ENCODE measurements at places on chromosomes 16 and 17.

GRCh38 chr17:55607731-55608341 lies 96.6 kb upstream of the SMIM36 start:
- peaks cover 26% of the 10 kb centered on the region for H3K4me1 ChIP-seq
- no peak overlapping the region for H3K4me3 ChIP-seq
- H3K27me3 ChIP-seq: no peaks in the 10 kb centered on the region
- H3K27ac ChIP-seq: no peak overlapping the region
- no peaks in the 10 kb centered on the region for H3K36me3 ChIP-seq

- H3K4me1 ChIP-seq: peaks cover 6% of the 10 kb centered on the region
- DNase-seq: peak; percentile 67
- H3K4me3 ChIP-seq: no peak overlapping the region
- no peak overlapping the region for H3K27ac ChIP-seq
- H3K27me3 ChIP-seq: peaks cover 6% of the 10 kb centered on the region
Measured at GRCh38 chr17:64028874-64029464, 8.5 kb upstream of the ICAM2 start.

- H3K27me3 ChIP-seq: no peaks in the 10 kb centered on the region
- H3K4me3 ChIP-seq: peak overlapping the region; percentile 44
- DNase-seq: no peak
- H3K4me1 ChIP-seq: peaks cover 53% of the 10 kb centered on the region
Measured at GRCh38 chr17:27529230-27529796, 73.1 kb downstream of the KSR1 start.

DNA sequence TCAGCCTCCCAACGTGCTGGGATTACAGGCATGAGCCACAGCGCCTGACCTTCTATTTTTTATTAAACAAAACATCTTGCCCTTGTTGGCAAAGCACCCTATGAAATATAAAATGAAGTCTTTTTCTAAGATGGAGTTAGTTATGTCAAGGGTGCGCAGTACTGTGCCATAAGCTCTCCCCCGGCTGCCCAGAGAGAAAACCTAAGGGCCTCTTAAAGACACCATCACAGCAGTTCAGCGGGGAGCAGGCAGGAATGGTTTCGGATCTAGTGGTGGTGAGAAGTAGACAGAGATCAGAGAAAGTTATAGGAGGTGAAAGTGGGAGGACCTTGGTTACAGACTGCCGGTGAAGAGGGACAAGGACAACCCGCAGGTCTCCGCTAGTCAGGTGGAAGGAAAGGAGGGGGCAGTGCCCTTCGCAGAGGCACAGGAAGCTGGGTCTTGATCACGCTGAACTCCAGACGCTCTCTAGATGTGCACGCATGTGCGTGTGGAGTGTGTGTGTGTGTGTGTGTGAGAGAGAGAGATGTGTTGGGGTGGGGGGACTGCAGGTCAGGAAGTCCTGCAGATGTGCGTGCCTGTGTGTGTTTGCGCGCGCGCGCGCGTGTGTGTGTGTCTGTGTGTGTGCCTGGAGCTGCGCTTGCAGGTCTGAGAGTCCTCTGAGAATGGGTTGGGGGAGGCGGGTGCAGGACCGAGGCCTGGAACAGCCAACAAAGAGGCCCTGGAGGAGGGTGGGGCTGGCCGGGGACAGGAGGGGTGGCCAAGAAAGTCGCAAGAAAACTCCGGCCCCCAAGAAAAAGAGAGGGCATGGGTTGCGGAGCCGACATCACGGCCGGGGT lies 748 bp upstream of the CMTM3 start:
- H3K36me3 ChIP-seq: no peaks in the 10 kb centered on the region
- H3K4me3 ChIP-seq: peak overlapping the region; percentile 96
- peaks cover 3% of the 10 kb centered on the region for H3K27me3 ChIP-seq
- H3K27ac ChIP-seq: peak overlapping the region; percentile 97
- H3K4me1 ChIP-seq: peaks cover 22% of the 10 kb centered on the region
- DNase-seq: peak; percentile 88

DNA sequence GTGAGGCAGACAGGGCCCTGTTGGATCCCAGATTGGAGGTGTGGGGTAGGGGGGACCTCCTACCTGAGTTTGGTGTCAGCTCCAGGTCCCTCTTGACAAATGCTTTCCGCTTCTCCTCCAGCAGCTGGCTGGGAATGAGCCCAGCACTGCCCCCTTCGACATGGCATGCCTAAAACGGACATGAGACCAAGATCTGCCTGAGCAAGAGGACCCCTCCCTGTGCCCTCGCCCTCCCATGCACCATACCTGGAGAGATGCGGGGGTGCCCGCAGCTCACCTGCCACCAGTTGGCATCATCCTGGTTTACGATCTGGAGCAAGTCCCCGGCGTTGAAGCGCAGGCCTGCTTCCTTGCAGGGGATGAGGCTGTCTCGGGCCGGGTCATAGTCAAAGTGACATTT lies 26.2 kb downstream of the MPP2 start:
- no peaks in the 10 kb centered on the region for H3K27me3 ChIP-seq
- no peaks in the 10 kb centered on the region for H3K4me1 ChIP-seq
- no peak overlapping the region for H3K4me3 ChIP-seq
- no peak overlapping the region for H3K27ac ChIP-seq

- no peak overlapping the region for H3K27ac ChIP-seq
- H3K4me3 ChIP-seq: no peak overlapping the region
- H3K4me1 ChIP-seq: peaks cover 51% of the 10 kb centered on the region
- no peak for DNase-seq
- peaks cover 3% of the 10 kb centered on the region for H3K36me3 ChIP-seq
Measured at GRCh38 chr16:49534901-49535610, 161.5 kb downstream of the C16orf78 start.

- no peaks in the 10 kb centered on the region for H3K36me3 ChIP-seq
- no peaks in the 10 kb centered on the region for H3K27me3 ChIP-seq
- no peak for DNase-seq
- no peak overlapping the region for H3K27ac ChIP-seq
- no peak overlapping the region for H3K4me3 ChIP-seq
Measured at GRCh38 chr16:56910654-56911539, 21.0 kb upstream of the HERPUD1 start.

DNA sequence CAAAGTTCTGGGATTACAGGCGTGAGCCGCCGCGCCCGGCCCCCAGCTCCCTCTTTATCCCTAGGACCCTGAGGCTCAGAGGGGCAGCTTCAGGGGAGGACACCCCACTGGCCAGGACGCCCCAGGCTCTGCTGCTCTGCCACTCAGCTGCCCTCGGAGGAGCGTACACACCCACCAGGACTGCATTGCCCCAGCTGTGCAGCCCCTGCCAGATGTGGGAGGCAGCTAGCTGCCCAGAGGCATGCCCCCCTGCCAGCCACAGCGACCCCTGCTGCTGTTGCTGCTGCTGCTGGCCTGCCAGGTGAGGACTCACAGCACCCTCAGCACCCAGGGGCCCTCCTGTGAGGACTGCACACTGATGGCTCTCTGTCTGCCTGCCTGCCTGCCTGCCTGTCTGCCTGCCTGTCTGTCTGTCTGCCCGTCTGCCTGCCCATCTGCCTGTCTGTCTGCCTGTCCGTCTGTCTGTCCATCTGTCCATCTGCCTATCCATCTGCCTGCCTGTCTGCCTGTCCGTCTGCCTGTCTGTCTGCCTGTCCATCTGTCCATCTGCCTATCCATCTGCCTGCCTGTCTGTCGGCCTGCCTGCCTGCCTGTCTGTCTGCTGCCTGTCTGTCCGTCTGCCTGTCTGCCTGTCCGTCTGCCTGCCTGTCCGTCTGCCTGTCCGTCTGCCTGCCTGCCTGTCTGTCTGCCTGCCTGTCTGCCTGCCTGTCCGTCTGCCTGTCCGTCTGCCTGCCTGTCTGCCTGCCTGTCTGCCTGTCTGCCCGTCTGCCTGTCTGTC lies 5.0 kb downstream of the GCGR start:
- no peak overlapping the region for H3K4me3 ChIP-seq
- H3K27ac ChIP-seq: no peak overlapping the region
- no peaks in the 10 kb centered on the region for H3K36me3 ChIP-seq
- DNase-seq: no peak
- H3K4me1 ChIP-seq: no peaks in the 10 kb centered on the region

- peaks cover 21% of the 10 kb centered on the region for H3K4me1 ChIP-seq
- no peaks in the 10 kb centered on the region for H3K27me3 ChIP-seq
- H3K27ac ChIP-seq: no peak overlapping the region
- DNase-seq: no peak
Measured at GRCh38 chr17:80220736-80221215, 549 bp downstream of the SLC26A11 start.

- DNase-seq: no peak
- H3K27me3 ChIP-seq: peaks cover 17% of the 10 kb centered on the region
- no peaks in the 10 kb centered on the region for H3K36me3 ChIP-seq
- peak overlapping the region; percentile 11 for H3K4me3 ChIP-seq
- H3K4me1 ChIP-seq: peaks cover 7% of the 10 kb centered on the region
- peak overlapping the region; percentile 89 for H3K27ac ChIP-seq
Measured at GRCh38 chr17:9050801-9051401, 29.6 kb downstream of the NTN1 start.

- no peak overlapping the region for H3K4me3 ChIP-seq
- no peaks in the 10 kb centered on the region for H3K27me3 ChIP-seq
- no peak overlapping the region for H3K27ac ChIP-seq
- H3K36me3 ChIP-seq: no peaks in the 10 kb centered on the region
Measured at GRCh38 chr16:66662445-66663194, 33.9 kb downstream of the CMTM4 start.

GRCh38 chr17:2084766-2085647 lies 30.1 kb downstream of the HIC1 start:
- H3K27me3 ChIP-seq: no peaks in the 10 kb centered on the region
- no peak for DNase-seq
- H3K36me3 ChIP-seq: peaks cover 15% of the 10 kb centered on the region
- H3K27ac ChIP-seq: peak overlapping the region; percentile 82
- peaks cover 62% of the 10 kb centered on the region for H3K4me1 ChIP-seq

DNA sequence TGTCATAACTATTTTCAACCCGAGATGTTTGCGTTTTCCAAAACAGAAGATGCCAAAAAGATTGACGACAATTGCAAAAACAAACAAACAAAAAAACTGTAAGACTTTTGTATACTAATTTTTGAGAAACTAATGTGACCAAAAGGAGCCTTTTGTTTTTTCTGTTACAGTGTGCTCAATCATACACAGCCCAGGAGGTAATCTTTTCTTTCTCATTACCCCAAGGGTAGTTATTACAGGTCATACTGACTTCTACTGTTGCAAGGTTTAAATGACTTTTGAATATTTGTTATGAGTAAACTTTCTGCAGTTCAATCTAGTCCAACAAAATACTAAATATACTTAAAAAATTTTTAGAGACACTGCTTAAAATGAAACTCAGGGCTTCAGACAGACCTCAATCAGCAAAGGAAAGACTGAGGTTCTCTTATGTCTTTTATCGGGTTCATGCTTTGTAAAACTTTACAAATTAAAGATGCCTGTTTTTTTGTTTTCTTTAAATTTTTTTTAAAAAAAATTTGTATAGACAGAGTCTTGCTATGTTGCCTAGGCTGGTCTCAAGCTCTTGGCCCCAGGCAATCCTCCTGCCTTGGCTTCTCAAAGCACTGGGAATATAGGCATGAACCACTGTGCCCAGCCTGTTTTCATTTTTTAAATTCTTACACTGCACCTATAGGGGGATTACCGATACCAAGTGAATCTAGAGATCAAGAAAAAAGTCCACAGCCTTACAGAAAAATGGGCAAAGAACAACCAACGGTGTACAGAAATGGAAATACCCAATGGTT lies 47.6 kb downstream of the SPOP start:
- peaks cover 38% of the 10 kb centered on the region for H3K4me1 ChIP-seq
- peaks cover 3% of the 10 kb centered on the region for H3K36me3 ChIP-seq
- no peak for DNase-seq

- H3K36me3 ChIP-seq: no peaks in the 10 kb centered on the region
- DNase-seq: no peak
- peaks cover 13% of the 10 kb centered on the region for H3K27me3 ChIP-seq
Measured at GRCh38 chr17:43324205-43324893, 74.4 kb upstream of the ARL4D start.

- no peaks in the 10 kb centered on the region for H3K27me3 ChIP-seq
- no peak overlapping the region for H3K27ac ChIP-seq
- no peak overlapping the region for H3K4me3 ChIP-seq
- H3K36me3 ChIP-seq: no peaks in the 10 kb centered on the region
Measured at GRCh38 chr17:69874175-69874670, 200.8 kb upstream of the KCNJ16 start.

DNA sequence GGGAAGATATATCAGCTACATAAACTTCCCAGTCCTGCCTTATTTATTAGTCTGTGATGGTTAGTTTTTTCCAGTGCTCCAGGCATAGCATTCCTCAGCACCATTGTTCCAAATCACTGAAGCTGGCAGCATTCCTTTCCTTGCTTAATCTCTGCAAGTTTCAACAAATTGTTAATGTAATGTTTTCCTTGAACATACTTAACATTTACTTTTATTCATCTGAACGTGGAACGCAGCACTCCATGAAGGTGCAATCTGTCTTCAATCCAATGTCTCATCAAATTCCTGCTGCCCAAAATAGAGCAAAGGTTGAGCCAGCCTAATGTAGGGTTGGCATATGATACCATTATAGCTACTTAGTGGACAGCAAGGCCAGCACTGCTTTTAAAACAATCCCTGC lies 441.1 kb upstream of the RBFOX1 start:
- DNase-seq: no peak
- H3K36me3 ChIP-seq: no peaks in the 10 kb centered on the region
- no peak overlapping the region for H3K4me3 ChIP-seq
- H3K4me1 ChIP-seq: peaks cover 11% of the 10 kb centered on the region

DNA sequence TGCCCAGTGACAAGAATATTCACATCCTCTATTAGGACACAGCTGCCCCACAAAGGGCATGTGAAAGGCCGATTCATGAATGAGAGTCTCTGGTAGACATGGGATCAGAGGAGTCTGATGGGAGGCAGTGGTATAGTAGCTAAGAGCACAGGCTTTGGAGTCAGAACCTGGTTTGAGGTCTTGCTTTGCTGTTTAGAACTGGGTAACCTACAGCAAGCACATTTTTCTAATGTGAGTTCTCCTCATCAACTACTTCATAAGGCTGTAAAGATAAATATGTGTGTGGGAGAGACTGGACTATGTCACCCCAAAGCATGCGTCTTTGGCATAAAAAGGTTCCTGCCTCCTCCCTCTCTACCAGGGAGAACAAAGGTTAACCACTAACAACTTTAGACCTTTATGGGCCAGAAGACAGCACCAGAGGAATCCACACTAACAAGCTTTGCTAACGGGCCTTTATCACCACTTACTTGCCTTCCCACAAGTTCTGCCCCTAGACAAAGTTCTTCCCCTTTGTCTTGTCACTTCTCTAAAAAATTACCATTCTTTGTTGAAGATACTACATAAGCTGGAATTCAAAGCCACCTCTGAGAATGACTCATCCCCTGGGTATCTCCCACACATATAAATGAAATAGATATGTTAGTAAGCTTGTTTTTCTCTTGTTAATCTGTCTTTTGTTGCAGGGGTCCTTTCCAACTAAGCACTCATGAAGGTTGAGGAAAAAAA lies 21.1 kb downstream of the CDR2 start:
- H3K4me3 ChIP-seq: no peak overlapping the region
- H3K36me3 ChIP-seq: peaks cover 19% of the 10 kb centered on the region
- DNase-seq: no peak
- H3K27me3 ChIP-seq: no peaks in the 10 kb centered on the region
- peak overlapping the region; percentile 82 for H3K27ac ChIP-seq
